Kasumi-1 (cell line): ENCODE measurements at places on chromosomes 1 and 21.

DNA sequence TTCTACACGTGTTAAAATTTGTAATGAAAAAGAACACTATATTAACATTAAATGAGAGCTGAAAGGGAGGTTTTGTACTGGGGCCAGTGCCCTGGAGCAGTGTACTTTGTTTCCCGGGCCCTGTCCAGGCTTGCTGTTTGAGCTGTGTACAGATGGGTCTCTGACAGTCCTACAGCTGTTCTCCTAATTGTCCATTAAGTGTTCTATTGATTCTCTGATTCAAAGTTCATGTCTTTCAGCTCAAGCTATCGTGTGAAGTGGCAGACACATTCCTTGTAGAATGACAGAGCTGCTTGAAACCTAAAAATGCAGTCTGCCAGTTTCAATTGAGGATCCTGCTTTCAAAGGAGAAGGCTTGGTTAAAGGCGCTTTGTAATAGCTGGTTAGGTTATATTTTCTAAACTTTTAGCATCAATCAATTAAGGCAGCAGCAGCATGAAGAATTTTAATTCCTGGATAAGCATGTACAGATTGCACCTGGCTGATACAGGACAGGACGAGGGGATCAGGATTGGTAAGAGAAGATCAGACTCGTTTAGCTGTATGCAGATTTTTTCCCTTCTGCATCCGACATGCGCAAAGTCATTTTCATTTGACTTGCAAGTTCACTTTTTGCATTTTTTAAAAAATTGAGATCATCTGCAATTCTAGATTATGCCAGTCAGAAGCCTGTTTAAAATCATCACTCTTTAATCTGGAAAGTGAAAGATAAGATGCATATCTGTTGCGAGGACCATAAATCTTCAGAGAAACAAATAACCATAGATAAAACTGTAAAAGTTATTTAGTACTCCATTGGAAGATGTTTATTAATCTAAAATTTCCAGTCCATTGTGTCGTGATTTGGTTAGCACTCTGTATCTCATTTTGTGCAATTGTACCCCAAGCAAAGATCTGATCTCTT is 98.5 kb downstream of the ATG4C start:
- DNase-seq, result no peak

DNA sequence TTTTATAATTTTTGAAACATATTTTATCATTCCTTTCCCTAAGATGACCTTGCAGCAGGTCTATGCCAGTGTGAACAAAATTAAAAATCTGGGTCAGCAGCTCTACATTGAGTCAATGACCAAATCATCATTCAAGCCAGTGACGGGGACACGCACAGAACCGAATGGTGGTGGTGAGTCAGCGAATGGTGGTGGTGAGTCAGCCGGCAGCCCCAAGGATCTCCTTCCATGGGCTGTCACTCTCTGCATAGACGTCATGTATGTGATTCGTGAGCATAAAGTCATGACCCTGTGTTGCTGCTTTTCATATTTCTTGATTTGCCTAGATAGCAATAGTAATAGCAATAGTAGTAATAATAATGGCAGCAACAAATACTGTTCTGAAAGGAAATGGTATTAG is 26.3 kb downstream of the PER3 start:
- DNase-seq, result no peak

GRCh38 chr1:198577444-198577843 is 37.0 kb upstream of the ATP6V1G3 start:
- DNase-seq, result no peak

DNA sequence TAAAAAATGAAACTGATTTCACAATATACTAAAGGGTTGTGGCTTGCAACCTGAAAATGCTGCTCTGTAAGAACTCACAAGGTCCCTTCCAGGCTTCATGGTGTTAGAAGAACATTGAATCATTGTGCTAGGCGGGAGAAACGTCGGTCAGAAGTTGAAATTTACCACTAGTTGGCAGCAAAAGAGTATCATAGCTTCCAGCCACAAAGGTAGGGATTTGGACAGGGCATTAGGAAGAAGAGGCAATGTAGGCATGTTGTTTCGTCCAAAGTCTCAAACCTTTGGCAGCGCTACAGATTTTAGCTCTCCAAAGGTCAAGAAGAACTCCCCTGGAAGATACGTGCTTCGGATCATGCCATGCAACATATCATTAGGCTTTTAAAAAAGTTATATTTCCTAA is 62.5 kb upstream of the ZP4 start:
- DNase-seq, result peak; percentile 20

GRCh38 chr21:36587388-36587787 is 107.5 kb upstream of the CLDN14 start:
- DNase-seq, result no peak

DNA sequence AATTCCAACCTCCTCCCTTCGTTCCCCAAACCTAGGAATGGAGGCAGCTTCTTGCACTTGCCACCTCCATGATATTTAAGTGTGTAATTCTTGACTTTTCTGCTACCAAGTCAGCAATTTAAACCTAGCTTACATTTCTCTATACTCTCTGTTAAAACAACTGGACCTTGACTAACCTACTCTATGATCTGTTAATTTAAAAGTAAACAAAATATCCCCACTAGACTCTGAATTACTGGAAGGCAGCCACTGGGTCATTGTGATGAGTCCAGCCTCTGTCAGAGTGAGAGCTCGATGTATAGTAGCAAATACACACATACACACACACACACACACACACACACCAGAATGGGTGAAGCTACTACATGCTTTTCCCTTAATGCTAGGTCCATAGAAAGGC is 40.0 kb upstream of the DHCR24 start:
- DNase-seq, result no peak

GRCh38 chr1:145892486-145893087 is 6.9 kb upstream of the ANKRD35 start:
- no peak for DNase-seq

DNA sequence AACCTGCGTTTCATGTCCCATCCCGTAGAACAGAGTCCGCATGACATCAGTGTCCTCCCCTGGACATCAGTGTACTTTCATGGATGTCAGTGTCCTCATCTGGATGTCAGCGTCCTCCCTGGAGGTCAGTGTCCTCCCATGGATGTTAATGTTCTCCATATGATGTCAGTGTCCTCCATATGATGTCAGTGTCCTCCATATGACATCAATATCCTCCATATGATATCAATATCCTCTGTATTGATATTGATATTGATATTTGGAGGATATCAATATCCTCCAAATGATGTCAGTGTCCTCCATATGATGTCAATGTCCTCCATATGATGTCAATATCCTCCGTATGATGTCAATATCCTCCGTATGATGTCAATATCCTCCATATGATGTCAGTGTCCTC is 284.9 kb downstream of the AJAP1 start:
- no peak for DNase-seq

DNA sequence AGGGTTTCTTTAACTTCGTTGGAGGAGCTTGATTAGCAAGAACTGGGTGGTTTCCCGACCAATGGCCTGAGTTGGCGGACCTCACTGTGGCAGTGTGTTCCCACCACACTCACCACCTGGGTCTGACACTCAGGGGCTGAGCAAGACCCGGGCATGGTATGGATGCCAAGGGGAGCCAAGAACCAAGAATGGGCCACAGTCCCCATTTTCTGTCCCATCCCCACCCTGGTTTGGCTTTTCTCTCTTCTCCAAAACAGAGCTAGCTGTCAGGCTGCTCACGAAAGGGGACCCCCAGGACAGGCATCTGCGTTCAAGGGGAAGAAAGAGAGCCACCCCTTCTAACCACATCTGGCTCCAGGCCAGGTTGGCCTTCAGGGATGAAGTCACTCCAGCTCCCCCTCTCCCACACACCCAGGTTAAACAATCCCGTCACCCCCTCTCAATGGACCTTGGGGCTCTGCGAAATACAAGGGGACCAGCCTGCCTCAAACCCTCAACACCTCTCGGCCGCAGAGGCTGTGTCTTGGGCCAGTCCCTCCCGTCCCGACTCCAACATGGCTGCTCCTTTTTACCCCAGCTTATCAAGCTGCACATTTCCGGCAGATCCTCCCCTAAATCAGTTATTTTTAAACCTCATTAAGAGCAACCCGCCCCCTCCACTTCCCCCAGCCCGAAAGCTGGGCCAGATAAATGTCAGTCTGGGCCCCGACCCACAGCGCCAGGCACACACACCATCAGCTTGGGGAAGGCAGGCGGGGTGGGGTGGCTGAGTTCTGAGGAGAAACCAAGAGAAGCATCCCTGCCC is 3.4 kb downstream of the TAGLN2 start:
- peak; percentile 24 for DNase-seq

GRCh38 chr1:116003823-116004222 is 27.5 kb downstream of the SLC22A15 start:
- no peak for DNase-seq

DNA sequence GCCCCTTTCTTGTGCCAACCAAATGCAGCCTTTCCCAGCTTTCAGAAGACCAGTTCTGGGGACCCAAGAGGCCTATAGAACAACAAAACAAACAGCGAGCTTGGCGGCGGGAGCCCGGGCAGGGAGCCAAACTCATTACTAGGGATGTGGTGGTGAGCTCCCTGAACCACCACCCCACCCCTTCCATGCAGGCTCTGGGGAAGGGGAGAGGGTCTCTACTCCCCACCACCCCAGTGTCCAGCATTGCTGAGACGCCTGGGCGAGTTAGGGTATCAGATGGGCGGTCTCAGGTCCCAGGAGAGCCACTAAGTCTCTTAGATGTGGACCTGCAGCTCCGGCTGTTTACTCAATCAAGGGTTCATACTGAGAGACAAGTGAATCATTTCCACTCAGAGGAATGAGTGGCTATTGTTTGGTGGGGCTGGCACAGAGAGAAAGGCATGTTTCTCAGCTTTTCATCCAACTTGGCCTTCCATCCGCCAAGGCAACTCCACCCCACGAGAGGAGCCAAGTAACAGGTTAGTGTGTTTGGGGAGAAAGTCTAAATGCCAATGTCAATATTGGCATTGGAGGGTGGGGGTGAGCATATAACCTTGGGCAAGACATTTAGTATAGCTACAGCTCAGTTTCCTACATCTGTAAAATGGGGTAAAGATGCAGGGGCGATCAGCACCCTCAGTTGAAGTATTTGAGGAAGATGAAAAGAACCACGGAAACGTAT is 40.9 kb downstream of the PLXNA2 start:
- no peak for DNase-seq

DNA sequence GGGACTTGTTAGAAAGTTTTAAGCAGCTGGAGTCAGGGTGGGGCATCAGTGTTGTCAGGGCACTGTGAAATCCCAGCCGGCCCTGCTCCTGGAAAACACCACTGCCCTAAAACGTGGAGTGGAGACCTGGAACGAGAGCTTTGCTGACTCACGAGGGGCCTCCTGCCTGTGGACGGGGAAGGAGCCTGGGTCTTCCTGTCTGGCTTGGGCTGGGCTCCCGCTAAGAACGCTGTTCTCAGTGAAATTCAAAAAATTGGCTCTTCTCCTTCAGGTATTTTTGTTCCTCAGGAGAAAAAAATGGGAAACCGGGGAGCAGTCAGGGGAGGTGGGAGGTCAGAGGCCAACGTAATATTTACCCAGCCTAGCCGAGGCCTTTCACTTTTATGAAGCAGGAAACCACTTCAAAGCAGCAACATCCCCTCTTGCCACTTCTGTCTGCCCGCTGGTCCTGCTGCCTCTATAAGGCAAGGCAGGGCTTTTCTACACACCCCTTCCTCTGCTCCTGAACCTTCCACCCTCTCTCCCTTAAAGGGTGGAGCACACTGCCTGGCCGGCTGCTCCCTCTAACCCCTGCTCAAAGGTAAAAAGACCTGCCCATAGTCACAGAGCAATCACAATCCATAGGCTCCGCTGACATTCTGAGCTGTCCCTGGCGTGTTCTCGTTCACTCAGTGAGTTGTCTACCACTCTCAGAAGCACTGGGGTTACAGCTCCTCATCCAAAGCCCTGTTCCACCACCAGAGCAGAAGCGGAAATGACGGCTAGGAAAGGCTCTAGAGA is 8.0 kb downstream of the PLXNA2 start:
- peak; percentile 35 for DNase-seq

- DNase-seq, result no peak
These were observed 92.5 kb upstream of the IRF2BP2 start for GRCh38 chr1:234702342-234703000.

DNA sequence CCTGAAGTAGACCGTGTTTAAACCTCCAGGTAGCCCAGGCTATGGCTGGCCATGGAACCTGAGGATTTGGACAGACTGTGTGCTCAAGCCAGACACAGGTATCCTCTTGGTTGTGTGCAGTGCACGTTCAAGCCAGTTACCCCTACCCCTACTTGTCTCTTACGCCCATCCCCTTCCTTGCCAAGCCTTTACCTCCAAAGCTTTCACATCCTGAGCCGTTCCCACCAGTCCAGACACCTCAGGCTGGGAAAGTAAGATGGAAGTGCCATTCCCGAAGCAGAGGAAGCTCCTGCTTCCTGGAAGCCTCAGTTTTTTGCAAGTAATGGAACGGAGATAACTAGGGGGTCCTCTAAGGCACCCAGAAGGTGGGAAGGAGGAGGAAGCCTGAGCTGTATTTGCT is 41.5 kb upstream of the HMGB4 start:
- DNase-seq, result no peak

GRCh38 chr1:167280912-167281311 is 60.2 kb downstream of the POU2F1 start:
- no peak for DNase-seq

GRCh38 chr1:116586741-116587143 is 15.9 kb upstream of the CD58 start:
- no peak for DNase-seq

GRCh38 chr21:29534448-29534847 is 235.7 kb downstream of the BACH1 start:
- DNase-seq, result no peak

- DNase-seq, result no peak
These were observed 169.7 kb downstream of the ATG4C start for GRCh38 chr1:62953633-62954032.

- no peak for DNase-seq
These were observed 468.7 kb upstream of the B3GALT2 start for GRCh38 chr1:193654951-193655735.

GRCh38 chr1:60898987-60899386 is 183.4 kb upstream of the NFIA start:
- no peak for DNase-seq

- DNase-seq, result no peak
These were observed 112.3 kb downstream of the HLX start for GRCh38 chr1:220991506-220991905.

- DNase-seq, result no peak
These were observed 26.2 kb downstream of the RSBN1 start for GRCh38 chr1:113786069-113786468.
